ENCODE measurements at places on chromosomes 11 and 22.

DNA sequence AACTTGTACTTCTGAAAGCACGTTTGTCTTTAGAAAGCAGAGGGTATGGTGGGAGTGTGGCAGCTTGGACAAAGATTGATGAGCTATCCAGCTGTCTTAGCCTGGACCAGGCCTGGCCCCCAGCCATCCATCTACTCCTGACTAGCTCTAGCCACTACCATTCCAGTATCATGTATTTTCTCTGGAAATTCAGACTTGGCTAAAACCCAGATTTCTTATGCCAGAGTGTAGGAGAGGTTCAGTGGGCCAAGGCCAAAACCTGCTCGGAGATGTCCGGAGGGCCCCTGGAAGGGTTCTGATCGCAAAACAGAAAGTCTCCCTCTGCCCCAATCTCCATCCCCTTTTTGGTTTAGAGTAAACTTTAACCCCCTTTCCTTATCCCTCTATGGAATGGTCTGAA lies 24.8 kb upstream of the MTCH2 start:
- DNase-seq = no peak

DNA sequence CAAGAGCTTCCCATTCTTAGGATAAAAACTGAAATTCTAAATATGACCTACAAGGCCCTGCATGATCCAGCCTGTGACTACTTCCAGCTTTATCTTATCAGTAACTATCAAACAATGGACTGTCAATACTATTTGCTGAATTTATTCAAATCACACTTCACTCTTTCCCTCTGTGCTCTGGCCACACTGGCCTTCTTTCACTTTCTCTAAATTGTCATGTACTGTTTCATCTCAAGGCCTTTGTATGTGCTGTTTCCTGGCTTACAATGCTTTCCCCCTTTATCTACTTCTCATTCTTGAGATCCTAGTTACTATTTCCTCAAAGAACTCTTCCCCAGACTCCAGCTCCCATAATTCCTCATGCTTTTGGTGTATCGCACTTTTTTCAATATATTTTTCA lies 5.6 kb downstream of the TIMM10B start:
- no peak for DNase-seq

- DNase-seq = no peak
These were observed 418.6 kb downstream of the FAM181B start for GRCh38 chr11:82315093-82315492.

DNA sequence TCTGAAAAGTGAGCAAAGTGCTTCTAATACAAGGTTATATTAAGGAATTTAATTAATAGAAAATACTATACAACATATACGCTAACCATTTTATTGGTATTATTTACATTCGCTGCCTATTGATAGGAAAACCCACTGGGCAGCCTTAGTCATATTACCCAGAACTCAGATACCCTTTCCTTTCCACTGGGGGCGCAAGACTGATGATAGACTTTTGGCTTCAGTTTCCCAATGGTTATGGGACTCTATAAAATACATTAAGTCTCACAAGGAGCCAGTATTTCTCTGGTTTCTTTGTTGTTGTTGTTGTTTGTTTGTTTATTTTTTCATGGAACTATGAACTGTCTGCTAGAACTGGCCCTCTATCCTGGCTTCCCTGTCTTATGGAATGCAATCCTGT lies 471.1 kb upstream of the KIRREL3 start:
- no peak for DNase-seq

- DNase-seq = no peak
These were observed 363.0 kb downstream of the LUZP2 start for GRCh38 chr11:24859801-24860300.

DNA sequence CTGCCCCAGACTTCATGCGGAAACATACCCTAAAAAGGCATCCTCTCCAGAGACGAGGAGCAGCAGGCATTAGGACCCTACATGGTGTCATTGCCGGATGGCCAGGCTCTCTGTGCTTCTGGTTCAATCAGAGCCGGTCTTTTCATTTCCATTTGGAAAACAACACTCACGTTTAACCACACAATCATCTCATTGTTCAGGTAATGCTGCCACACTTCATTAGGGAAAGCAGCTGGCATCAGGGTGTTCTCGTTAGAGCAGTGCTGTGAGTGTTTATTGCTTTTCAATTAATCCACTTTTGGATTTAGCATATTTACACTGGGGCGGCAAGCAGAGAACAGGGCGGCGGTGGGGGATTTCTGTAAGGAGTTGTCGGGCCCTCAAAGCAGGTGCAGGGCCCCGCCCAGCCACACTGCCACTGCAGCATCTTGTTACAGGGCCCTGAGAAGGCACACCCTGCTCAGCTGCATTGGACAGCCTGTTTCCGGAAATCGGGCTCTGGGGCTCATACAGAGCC lies 338.6 kb downstream of the SHANK2 start:
- DNase-seq = no peak

DNA sequence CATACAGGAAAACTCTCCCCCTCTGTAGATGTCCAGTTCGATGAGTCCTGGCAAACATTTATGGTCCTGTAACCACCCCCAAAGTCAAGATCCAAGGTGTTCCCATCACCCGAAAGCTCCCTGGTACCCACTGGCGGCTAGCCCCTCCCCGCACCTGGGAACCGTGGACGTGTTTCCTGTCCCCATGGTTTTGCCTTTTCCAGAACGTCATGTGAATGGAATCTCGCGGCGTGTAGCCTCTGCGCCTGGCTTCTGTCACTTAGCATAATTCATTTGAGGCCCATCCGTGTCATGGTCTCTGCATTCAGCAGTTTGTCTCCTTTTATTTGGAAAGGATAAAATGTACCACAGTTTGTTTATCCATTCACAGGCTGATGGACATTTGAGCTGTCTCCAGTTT lies 106.3 kb downstream of the KCNQ1 start:
- DNase-seq = no peak

- peak; percentile 41 for DNase-seq
These were observed 30.2 kb upstream of the APOBEC3A start for GRCh38 chr22:38927033-38927781.

GRCh38 chr11:119223856-119224255 lies 17.7 kb downstream of the CBL start:
- no peak for DNase-seq

GRCh38 chr11:111454561-111455192 lies 57.5 kb downstream of the BTG4 start:
- peak; percentile 19 for DNase-seq

DNA sequence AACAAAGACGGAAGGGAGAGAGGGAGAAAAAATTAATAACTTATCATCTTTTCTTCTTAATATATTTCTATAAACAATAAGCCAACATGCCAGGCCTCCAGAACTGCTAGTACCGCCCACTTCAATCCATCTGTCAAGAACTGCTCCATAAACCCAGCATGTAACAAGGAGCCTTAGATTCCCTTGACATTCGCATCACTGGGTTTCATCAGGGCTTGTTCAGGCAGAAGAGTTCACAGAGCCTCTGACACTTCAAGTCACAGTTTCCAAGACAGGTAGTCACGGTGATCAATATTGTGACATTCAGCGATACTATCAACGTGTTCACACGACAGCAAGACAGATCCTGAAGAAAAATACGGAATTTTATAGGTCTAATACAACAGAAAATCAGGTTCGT lies 61.7 kb downstream of the LARGE2 start:
- DNase-seq = no peak

GRCh38 chr11:16392616-16393015 lies 36.3 kb upstream of the SOX6 start:
- DNase-seq = no peak

DNA sequence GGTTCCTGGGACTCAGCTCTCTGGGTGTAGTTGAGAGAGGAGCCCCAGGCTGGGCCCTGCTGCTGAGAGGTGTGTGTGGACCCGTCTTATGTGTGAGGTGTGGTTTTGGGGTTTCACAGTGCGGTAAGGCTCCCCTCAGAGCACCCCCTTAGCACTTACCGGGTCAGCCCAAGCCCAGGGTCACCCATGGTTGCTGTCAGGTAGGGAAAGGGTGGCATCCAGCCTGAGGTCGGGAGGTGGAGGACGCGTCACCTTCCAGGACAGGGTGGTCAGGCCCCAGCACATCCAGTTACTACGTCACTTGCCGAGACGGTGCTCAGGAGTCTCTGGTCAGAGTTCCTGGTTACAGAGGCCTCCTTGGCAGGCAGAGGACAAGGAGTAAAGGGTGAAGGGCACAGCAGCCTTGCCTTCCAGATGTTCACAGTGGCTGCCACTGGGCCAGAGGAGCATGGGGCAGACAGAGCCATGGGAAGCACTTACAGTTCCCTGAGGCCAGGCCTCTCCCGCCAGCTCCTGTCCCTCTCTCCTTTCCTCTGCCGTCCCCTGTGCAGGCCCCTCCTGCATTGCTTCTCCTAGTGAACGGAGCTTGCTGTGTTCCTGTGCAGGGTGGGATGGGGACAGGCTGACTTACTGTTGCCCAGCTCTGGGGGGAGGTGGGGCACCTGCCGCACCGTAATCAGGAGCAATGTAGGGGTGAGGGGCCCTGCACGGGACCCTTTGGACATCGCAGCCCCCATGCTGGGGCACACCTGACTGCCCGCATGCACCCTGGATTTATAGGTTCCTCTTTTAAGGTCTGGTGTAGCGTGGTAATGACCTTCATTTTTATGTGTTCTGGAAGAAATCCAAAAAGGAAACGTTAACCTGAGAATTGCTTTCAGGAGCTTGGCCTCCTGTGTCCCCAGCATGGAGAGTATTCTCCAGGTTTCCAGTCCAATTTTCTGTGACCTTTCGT lies 285.9 kb downstream of the TBC1D22A start:
- DNase-seq = no peak

GRCh38 chr22:22753526-22754267 lies 109.3 kb downstream of the GGTLC2 start:
- peak; percentile 75 for DNase-seq

- no peak for DNase-seq
These were observed 17.0 kb upstream of the FAM181B start for GRCh38 chr11:82750643-82751139.

- DNase-seq = no peak
These were observed at the start of gene HTR3A for GRCh38 chr11:113974741-113975470. HTR3A (plus strand) TSS chr11:113975108; CDS start chr11:113975326, 218 bp downstream.

DNA sequence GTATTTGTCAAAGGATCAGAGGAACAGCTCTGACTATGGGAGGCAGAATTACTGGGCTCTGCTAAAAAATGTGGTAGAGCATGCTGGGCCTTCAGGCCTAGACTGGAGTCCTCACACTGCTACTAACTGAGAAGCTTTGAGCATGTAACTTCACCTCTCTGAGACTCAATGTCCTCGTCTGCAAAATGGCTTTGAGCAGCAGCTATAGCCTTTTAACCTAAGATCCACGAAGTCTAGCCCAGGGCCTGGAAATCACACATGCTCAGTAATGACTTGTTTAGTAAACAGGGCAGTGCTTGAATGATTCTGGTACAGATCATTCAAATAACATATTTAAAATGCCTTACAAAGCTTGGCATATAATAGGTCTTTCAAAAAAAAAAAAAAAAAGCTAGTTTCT lies 221.7 kb downstream of the NTM start:
- DNase-seq = no peak

DNA sequence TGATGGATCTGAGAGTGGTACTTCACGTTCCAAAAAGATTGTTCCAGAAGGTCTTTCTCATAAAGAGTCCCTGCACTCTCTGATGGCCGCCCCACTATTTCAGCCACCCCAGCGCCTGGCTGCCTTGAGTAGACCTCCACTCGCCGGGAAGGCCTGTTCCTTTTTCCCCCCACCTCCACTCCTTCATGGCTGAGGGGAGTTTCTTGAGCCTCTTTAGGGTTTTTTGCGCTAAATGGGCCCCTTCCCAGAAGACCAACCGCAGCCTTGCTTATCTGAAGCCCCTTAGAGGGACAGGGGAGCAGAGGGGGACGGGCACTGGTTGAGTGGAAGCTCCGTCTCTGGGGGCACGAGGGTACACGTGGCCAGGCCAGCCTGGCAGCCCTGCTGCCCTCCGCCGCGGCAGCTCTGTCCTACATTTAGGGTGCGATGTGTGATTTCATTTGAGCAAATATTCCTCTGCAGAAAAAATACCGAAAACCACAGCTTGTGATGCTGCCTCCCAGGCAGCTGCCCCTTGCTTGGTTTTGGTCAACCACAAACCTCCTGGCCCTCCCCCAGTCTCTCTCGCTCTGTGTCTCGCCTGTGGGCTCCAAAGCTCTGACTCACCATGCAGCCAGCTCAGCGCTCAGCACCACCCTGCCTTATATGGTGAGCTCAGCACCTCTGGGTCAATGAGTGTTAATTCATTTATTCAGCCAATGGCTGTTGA lies 88.7 kb downstream of the TP53I11 start:
- DNase-seq = peak; percentile 87

DNA sequence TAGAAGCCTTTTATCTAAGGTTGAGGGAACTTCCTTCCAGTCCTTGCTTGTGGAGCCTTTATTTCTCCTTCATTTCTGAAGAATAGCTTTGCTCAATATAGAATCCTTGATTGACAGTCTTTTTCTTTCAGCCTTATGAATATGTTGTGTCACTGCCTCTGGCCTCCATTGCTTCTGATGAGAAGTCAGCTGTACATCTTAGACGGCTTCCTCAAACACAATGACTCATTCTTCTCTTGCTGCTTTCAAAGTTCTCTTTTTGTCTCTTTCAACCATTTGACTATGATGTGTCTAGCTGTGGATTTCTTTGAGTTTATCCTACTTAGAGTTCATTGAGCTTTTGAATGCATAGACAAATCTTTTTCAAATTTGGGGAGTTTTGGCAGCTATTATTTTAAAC lies 893.2 kb downstream of the BRD1 start:
- DNase-seq = no peak

GRCh38 chr22:19772673-19773469 lies 12.3 kb downstream of the TBX1 start:
- DNase-seq = no peak

DNA sequence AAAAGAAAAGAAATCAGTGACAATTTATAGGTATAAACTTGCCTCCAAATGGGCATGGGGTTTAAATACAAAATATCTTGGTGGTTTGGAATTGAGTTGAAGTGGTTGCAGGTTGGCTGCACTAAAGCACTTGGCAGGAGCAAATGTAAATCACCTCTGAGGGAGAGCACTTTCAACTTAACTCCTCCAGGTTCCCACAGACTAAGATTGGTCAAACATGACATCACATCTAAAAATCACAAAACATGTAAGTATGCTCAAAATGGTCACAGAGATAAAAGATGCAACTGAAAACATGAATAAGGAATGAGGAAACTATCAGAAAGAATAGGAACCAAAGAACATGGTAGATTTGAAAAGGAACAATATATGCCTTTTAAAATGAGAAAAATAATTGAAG lies 12.3 kb upstream of the SHANK3 start:
- no peak for DNase-seq

- no peak for DNase-seq
These were observed 85.5 kb downstream of the PACS1 start for GRCh38 chr11:66155387-66156073.

Measured in stimulated activated naive CD4-positive, alpha-beta T cell treated with Interleukin-2 at 50 U/mL for 16 hours (primary cell).